Esophagus squamous epithelium (tissue), 5 donors: ENCODE measurements at places on chromosomes 7 and 10.

GRCh38 chr10:1548596-1548995 lies 188.7 kb downstream of the ADARB2 start:
- DNase-seq: no peak

DNA sequence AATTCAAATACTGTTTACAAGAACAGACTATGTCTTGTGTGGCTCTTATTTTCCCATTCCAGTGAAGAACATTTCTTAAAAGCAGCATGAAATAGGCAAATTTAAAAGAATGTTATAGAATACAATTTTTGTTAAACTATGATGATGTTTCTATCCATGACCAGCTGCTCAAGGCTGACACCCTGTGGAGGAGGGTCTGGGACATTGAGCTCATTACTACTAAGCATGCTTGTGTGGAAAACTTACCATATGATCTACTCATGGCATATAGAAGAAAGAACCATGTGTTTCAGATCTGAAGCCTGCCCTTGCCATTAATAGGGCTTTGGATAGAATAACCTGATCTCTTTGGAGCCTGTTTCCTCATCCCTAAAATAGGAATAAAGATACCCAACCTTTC lies 125.0 kb downstream of the FOXP2 start:
- DNase-seq: no peak

DNA sequence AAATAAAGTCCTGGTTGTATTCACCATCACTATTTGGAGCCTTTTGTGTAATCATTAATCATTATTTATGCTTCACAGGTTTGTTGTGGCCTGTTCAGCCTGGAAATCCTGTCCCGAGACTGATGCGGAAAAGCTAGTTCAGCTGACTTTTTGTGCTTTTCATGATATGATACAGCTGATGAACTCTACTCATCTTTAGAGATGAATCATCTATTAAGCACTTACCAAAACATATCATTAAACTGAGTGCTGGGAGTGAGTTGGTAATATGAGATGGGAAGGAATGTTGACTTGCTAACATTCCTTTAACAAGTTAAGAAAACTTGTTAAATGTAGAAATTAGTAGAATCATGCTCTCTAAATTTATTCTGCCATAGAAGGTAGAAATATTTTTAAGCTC lies 53.0 kb downstream of the CROT start:
- DNase-seq: no peak

GRCh38 chr7:55546814-55547213 lies 25.5 kb downstream of the VOPP1 start:
- no peak for DNase-seq

GRCh38 chr7:76403780-76404494 lies 5.6 kb downstream of the SSC4D start:
- DNase-seq: no peak
